Activated CD4-positive, alpha-beta T cell treated with anti-CD3 and anti-CD28 coated beads, Interleukin-2, amount 50 U/mL, for 24 hours (primary cell): ENCODE measurements at places on chromosomes 5 and 9.

GRCh38 chr9:99216073-99216472 is 5.7 kb downstream of the ALG2 start:
- no peak for DNase-seq

GRCh38 chr9:36149197-36149596 is 12.7 kb downstream of the GLIPR2 start:
- no peak for DNase-seq

GRCh38 chr9:27572566-27572917 is 739 bp downstream of the C9orf72 start:
- peak; percentile 65 for DNase-seq

DNA sequence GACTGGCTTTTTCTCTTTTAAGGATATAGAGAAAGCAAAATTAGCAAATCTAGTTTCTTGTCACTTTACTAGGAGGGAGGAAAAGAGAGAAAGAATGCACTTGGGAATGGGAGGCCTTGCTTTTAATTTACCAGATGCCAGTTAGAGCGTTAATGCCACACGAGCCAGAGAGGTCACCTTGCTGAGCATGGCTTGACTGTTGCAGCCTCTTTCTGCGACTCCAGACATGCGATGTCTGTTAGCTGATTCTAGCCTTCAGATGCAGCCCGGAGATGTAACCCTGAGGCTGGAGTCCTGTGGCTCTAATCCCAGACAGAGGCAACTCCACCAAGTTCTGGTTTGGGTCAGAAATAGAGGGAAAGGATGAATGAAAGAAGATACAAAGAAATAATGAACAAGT is 152.5 kb downstream of the TRIO start:
- DNase-seq = no peak

GRCh38 chr5:164763206-164763605 is 1257.8 kb downstream of the MAT2B start:
- DNase-seq = no peak

- DNase-seq = no peak
Measured at GRCh38 chr5:57174128-57174889, 450 bp downstream of the GPBP1 start.

- DNase-seq = no peak
Measured at GRCh38 chr9:87141124-87141523, 193.8 kb upstream of the GAS1 start.

- no peak for DNase-seq
Measured at GRCh38 chr9:71929223-71929622, 17.8 kb downstream of the C9orf85 start.

DNA sequence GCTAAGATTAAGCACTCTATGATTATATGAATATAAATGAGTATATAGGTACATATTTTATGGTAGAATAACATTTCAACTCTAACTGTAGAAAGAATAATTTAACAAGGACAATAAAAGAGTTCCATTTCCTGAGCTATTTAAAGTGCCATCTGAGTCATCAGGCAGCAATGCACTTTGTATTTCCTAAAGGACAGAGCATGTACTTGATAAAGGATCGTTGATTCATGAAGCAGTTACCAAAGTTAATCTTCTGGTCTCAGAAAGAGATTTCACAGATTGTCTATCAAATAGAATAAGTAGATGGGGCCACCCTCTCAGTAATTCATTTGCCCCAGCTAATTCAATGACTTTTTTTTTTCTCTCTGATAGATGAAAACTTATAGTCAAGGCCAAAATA is 747.8 kb downstream of the CDH18 start:
- DNase-seq = no peak

- DNase-seq = no peak
Measured at GRCh38 chr9:695252-695651, 146.2 kb upstream of the DMRT1 start.

DNA sequence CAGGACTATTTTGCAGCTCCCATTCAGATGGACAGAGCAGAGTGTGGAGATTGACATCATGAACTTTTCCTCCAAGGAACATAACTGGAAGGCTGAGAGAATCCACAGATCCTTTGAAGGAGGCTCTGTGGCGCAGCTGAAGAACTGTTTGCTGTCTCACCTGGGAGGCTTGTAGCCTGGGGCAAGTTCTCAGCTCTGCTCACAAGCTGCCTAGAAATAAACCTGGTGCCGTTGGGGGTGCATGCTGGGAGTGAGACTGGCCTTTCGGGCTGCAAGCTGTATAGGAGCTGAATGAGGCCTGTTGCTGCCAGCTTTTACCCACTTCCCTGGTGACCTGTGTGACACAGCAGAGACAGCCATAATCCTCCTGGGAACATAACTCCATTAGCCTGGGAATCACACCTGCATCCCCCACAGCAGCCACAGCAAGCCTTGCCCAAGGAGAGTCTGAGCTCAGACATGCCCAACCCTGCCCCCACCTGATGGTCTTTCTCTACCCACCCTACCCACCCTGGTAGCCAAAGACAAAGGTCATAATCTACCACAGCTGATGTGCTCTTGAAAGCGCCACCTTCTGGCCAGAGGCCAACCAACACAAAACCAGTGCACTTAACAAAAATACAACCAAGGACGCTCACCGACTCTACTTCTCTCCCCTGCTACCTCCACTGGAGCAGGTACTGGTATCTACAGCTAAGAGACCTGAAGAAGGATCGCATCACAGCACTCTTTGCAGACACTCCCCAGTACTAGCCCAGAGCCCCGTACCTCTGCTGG is 205.1 kb upstream of the MRPS30 start:
- DNase-seq = no peak

DNA sequence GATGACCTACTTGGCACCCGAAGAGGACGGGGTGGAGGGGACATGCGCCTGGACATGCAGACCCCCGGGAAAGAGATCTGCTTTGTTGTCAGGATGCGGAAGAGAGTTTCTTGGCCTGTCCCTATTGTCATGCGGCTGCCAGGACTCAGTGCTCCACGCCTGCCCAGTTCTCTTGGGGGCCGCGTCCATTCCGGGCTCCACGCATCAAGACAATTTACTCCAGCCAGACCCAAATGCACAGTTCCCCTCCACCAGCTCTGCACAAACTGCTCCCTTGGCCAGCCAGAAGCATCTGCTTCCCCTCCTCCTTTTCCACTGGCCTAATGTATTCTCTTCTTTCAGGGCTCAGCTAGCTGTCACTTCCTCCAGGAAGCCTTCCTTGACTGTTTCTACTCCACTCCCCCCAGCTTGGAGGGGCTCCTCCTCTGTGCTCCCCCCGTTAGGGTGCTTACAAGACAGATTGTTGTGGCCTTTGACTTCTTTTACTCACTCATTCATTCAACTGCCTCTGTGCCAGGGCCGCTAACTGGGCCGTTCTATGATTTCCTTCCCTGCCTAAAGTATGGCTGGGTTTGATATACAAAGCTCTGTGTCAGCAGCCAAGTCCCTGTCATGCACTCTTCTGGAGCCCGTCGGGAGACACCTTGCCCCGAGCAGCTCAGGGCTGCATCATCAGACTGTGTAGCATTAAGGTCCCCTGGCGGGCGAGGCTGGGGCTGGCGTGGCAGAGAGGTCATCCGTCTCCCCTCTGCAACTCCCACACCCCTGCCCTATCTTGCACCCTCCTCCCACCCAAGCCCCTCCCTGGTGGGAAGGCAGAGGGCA is 6.6 kb downstream of the FIBCD1 start:
- no peak for DNase-seq

- DNase-seq = no peak
Measured at GRCh38 chr5:6236858-6237481, 141.4 kb downstream of the MED10 start.

- DNase-seq = no peak
Measured at GRCh38 chr5:161261668-161262323, 284.7 kb downstream of the GABRB2 start.

DNA sequence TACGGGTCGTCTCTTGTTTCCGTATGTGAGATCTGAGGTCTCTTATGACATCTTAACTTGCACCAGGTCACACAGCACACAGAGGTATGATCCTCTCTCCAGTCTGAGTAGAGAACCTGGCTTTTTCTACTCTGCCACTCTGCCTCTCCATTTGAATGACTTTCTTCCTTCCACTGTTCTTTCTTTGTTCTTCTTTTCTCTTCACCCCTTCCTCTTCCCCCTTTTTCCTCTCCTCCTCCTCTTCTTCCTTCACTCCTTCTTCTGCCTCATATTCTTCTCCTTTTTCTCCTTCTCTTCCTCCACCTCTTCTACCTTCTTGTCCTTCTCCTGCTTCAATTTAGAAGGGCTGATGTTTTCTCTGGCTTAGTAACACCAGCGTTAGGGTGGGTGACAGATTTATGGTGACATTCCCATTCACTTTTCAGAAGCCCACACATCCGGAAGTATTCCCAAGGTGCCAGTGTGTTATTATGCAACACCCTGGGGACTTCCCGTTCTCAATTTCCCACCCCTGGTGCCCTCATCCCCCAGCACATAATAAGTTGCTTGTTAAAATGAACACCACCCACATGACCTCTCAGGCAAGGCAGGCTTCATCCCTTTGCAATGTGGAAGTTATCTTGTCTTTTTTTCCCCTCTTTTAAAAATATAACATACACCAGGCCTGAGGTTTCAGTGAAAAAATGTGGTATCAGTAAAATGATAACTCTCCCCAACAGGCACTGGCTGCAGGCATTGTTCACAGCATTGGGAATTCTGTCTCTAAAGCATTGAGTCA is 122.0 kb downstream of the PAPPA start:
- no peak for DNase-seq

GRCh38 chr5:138653502-138653901 is 78.3 kb upstream of the HSPA9 start:
- no peak for DNase-seq

DNA sequence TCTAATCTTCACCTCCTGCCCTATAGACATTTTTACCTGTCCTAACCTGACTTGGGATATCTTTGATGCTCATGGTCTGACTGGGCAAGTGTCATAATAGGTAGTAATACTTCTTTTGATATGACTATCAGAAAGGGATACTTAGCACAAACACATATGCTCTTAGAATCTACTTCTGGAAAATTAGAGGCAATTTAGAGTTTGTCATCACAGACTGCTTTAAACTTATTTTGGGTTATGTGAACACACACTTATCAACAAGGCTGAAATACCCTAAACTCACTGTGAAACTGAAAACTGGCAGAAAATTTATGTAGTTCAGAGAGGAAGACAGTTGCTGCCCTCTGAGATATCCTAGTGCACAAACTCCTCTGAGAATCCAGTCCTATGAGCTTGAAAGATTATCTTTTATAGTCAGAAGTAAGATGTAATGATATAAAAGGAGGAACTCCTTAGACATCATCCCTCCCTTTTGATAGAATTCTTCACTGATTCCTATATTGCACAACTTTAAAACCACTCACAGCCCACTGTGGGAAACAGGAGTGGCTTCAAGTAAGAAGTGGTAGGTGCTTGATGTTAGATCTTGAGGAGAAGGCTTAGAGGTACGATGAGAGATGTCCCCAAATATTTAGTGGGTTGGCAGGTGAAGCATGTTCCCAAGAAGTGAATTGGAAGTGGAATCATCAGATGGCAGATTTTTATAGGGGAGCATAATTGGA is 273.3 kb downstream of the MAN2A1 start:
- no peak for DNase-seq

GRCh38 chr9:120936011-120936763 is 9.6 kb upstream of the TRAF1 start:
- DNase-seq = peak; percentile 87

- no peak for DNase-seq
Measured at GRCh38 chr5:99586878-99587277, 658.1 kb upstream of the CHD1 start.

GRCh38 chr9:20353524-20353923 is 268.8 kb downstream of the MLLT3 start:
- no peak for DNase-seq

- DNase-seq = no peak
Measured at GRCh38 chr9:133570691-133571080, 36.2 kb downstream of the ADAMTSL2 start.

GRCh38 chr5:178305801-178306200 is 73.2 kb upstream of the PHYKPL start:
- DNase-seq = no peak

DNA sequence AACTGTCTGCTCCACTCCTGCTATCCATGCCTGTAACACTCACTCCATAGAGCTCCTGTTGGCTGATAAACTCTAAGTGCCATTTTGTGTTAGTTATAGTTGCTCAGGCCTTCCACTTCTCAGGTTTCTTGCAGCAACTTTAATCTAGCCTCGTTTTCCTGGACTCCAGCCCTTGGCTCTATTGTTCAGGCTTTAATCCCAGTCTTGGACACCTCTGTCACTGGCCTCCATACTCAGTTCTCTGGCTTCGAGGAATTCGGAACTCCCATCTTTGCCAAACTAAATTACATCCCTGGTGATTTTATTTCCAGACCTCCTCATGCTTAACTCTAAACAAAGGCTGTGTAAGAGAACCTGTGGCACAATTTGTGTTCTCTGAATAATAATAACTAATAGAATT is 39.8 kb downstream of the EMB start:
- no peak for DNase-seq

- DNase-seq = no peak
Measured at GRCh38 chr5:2149195-2149539, 266.4 kb upstream of the IRX4 start.

DNA sequence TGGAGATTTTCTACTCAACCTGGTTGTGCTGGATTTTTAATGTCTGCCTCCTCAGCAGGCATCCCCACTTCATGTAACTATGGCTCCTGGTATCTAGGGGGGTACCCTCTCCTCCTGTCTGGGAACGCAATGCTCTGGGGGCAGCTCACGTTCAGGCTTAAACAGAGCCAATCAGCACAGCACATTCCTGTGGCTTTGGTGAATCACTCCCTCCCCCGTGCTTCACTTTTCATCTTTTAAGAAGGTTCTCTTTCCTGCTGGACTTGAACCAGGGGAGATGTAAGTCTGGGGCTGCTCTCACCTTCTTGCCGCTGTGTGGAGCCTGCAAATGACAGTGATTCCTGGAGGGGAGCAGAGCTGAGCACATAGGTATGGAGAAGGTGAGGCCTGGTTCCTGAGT is 101.2 kb downstream of the MSX2 start:
- no peak for DNase-seq

GRCh38 chr5:142280066-142281007 is 44.5 kb downstream of the SPRY4 start:
- DNase-seq = no peak

DNA sequence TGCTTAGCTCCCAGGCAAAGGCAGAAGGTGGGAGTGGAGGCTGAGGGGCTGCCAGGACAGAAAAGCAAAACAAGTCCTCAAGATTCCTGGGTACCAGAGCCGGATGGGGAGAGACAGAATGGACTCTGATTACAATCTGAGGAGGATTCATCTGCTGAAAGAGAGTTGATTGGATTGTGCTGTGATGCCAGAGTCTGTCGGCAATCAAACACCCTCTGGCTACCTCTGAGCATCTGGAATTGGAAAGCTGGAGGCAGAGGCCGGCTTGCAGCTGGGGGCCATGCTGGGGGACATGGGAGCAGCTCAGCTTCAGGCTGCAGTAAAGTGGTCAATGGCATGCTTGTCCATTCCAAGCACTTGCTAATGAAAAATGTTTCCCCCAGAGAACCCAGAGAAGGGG is 59.3 kb downstream of the ASTN2 start:
- DNase-seq = no peak

DNA sequence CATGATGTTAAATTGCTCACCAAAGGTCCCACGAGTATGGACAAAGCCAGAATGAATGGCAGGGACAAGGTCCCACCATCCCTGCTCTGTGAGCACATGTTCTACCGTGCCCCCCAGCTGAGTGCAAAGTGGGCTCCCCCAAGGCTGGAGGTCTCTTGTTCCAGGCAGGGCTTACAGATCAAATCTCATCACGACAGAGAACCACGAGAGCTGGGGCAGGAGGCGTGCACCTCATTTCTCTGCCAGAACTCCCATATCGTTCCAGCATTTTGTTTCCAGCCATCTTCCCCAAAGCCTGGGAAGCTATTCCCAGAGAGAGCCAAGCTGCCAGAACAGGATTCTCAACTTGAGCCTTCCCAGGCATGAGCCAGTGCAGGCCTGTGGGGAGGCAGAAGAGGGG is 108.5 kb downstream of the ZNF354C start:
- DNase-seq = no peak

GRCh38 chr5:132207778-132208177 is 19.9 kb downstream of the P4HA2 start:
- DNase-seq = no peak
